ENCODE measurements at places on chromosomes 12 and 14.

DNA sequence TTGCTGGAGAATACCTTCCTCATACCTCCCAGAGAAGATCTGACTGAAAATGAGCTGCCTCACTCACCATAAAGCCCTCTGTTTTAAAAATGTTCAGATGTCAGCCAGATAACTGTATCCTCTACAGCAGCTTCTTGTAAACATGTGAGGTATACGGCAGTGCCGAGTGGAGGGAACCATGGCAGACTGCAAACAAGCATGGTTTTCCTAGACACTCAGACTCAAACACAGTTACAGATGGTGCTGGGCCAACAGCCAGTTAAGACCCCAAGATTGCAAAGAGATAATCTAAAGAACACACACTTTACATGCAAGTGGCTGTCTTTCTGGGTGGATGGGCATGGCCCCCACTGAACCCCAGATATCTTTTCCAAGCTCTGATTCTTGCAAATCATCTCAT lies 16.6 kb upstream of the CCDC177 start:
- DNase-seq: no peak

- no peak for DNase-seq
These were observed 101.7 kb downstream of the KIF21A start for GRCh38 chr12:39341179-39341578.

GRCh38 chr14:34993426-34993825 lies 10.6 kb downstream of the SRP54 start:
- DNase-seq: no peak

DNA sequence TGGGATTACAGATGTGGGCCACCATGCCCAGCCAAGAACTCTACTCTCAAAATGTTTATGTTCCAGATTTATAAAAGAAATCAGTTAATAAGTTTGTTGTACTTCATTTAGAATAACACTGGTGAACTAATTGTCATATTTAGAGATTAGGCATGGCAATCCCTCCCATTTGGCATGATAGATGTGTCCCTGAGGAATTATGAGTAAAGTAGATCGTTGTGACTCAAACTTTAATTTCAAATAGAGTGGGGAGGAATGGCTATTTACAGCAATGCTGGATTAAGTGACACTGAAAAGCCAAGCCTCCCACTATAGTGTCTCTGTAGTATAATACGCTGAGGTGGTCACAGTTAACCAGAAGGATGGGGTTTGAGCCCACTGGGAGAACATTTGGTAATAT lies 39.3 kb upstream of the RTRAF start:
- no peak for DNase-seq

DNA sequence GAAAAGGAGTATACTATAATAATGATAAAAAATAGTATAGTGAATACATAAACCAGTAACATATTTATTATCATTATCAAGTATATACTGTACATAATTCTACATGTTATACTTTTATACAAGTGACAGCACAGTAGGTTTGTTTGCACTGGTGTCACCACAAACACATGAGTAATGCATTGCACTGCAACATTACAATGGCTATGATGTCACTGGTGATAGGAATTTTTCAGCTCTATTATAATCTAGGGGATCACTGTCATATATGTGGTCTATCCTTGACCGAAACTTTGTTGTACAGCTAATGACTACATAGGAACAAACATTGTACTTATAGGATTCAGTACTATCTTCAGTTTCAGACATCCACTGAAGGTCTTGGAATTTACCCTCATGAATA lies 165.8 kb upstream of the SYT1 start:
- DNase-seq: no peak

DNA sequence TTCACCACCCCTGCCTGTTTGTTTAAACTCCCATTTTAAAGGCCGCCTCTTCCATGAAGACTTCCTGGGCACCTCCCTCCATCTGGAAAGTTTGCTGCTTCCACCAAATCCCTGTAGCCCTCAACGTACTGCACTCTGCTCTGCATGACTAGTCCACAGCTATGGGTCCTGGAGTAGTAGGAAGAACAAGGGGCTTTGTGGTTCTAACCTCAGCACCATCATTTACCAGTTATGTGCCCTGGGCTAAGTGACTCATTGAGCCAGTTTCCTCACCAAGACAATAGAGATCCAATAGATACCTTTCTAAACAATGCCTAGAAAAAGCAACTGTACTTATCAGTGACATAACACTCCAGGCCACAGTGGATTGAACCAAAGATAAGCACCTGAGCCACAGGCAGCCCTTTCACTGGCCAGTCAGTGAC lies 8.5 kb upstream of the LTBP2 start:
- no peak for DNase-seq

GRCh38 chr12:108442067-108442466 lies 73.0 kb upstream of the FICD start:
- DNase-seq: no peak
